Cardiac fibroblast (primary cell): ENCODE measurements at places on chromosomes 5 and 9.

DNA sequence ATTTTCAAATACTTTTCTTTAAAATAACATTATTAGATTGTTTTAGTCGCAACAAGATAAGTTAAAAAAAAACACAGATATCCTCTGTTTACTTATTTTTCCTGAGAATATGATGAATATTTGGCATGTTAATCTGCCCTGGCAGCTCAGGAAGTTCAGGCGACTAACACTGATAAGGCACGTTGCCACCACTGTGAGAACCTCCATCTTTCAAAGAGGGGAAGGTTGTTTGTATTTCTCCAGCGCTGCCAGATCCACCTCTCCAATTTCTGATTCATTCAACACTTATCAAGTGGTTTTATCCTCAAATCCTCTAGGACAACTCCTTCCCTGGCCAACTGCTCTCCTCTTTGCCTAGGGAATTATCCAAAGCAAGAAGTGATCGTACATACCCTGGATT lies 21.8 kb downstream of the CTNNAL1 start:
- DNase-seq, result no peak

DNA sequence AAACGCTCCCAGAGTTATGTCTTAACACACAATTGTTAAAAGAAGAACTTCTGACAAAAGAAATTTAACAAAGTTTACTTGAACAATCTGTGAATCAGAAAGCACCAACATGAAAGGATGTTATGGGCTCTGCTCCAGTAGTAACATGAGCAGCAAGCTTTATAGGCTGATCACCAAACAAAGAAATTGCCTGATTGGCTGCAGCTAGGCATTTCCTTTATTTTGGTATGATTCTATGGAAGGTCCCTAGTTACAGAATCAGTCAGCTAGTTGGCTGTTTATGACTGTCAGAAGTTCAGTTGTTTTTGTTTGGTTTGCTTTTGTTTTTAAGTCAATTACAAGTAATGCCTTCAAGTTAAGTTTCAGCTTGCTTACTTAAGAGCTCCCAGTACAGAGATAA lies 102.4 kb upstream of the SMC2 start:
- DNase-seq, result no peak

DNA sequence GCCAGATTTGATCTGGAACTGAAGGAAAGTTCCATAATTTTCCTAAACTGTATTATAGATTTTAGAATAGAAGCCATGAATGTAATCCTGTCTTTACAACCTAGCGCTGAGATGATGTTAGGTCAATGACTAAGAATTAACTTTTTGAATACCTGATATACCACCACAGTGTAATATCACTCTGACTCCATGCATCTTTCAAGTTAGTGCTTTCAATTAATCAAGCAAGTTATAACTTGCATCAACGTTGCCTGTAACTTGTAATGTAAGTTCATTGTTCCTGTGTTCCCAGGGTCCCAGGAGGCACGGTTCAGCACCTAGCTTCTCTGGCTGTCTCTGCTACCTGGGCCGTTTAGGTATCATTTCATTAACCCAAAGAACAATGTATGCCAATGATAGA lies 139.3 kb downstream of the CSNK1G3 start:
- DNase-seq, result no peak

DNA sequence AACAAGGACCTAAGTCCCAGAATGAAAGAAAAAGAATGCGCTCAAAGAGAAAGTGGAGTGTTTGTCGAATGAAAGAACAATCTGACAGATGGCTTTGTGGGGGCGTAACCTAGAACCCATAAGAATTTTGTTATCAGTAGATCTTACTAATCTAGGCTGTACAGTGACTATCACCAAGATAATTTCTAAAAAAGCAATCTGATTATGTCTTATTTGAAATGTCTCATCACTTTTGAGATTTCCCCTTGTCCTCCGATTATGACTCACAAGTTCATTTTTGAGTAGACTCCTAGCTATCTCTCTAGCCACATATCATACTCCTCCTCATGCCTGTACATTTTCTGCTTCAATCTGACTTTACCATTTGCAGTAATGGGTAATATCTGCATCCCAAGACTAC lies 135.6 kb upstream of the SMARCA2 start:
- no peak for DNase-seq

GRCh38 chr5:133034064-133034463 lies 7.7 kb upstream of the ZCCHC10 start:
- no peak for DNase-seq

DNA sequence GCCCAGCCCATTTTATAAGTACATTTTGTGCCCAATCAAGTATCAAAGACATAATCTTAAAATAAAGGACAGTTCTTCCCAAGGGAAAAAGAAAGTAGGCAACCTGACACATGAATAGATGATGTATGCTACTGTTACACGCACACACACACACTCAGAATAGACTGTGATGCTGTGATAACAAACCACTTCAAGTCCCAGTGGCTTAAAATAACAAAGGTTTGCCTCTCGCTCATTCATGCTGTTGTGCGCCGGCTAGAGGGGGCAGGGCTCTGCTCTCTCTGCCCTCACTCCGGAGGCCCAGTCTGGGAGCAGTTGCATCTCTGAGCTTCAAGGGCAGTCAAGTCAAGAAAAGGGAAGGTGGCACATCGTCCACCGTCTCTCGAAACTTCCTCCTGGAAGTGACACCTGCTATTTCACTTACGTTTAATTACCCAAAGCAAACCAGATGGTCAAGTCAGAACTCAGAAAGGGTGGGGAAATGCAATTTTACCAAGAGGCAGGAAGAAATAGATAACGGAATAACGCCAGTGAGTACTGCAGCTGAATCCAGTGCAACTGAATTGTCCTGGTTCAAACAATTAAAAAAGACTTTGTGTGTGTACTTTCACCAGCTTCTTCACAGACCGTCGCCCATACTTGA lies 43.3 kb downstream of the ANKRD33B start:
- DNase-seq, result peak; percentile 55

DNA sequence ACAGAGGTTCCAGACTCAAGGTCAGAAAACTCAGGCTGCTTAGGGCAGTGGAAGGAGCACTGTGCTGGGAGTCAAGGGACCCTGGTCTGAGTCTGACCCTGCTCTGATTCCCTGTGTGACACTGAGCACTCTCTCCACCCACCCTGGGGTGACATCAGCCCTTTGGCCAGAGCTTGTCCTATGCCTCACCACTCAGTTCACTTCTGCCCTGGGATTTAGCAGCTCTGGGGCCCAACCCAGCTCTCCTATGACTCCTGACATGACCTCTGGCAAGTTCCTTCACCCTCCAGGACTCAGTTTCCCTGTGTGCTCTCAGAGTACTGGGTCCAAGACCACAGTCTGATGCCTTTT lies 63.9 kb downstream of the FAM114A2 start:
- DNase-seq, result no peak

DNA sequence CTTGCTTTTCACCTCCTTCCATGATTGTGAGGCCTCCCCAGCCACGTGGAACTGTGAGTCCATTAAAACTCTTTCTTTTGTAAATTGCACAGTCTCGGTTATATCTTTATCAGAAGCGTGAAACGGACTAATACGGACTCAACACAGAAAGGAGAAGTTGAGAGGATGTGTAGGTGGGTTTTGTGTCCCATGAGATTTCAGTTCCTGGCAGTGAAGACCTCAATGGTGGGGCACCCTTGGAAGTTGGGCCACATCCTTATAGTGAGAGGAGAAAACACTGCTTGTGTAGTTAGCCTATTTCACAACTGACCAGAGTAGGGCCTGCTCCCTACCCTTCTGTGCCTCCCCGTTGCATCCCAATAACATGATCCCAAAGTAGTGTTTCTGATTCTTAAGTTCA lies 98.9 kb upstream of the TNC start:
- DNase-seq, result no peak

DNA sequence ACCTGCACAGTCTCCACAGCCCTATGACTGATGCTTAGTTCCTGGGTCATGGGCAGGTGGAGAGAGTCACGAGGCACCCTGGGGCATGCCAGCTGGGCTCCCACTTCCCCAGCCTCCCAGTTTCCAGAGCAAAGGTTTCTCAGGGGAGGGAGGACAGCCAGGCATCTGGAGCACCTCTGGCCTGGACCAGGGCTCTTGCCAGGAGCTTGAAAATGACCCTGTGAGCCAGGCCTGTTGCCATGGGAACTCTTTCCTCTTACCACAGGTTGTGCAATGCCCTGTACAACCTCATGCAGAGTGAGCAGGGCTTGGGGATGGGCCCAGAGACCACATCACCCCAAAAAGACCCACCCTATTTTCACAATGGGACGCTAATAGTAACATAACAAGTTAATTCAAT lies 113.1 kb downstream of the PSD2 start:
- DNase-seq, result peak; percentile 54

- no peak for DNase-seq
Observed at GRCh38 chr9:121098567-121099198, 23.9 kb downstream of the CNTRL start.

DNA sequence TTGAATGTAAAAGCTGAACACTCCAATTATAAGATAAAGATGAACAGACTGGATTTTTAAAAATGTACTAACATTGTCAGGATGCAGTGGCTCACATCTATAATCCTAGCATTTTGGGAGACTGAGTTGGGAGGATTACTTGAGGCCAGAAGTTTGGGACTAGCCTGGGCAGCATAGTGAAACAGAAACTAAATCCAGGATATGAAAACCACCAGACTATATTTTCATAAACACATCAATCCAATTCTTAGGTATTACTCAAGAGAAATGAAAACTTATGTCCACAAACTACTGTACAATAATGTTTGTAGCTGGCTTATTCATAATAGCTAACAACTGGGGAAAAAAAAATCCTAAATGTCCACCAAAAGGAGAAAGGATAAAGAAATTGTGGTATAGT lies 26.8 kb upstream of the NAA35 start:
- DNase-seq, result no peak

GRCh38 chr5:56279291-56279690 lies 46.2 kb upstream of the ANKRD55 start:
- no peak for DNase-seq

GRCh38 chr9:107070586-107070985 lies 207.6 kb downstream of the ZNF462 start:
- no peak for DNase-seq

GRCh38 chr9:121620777-121621449 lies 30.5 kb upstream of the DAB2IP start:
- no peak for DNase-seq

- no peak for DNase-seq
Observed at GRCh38 chr5:121979691-121980090, 17.9 kb downstream of the SRFBP1 start.

DNA sequence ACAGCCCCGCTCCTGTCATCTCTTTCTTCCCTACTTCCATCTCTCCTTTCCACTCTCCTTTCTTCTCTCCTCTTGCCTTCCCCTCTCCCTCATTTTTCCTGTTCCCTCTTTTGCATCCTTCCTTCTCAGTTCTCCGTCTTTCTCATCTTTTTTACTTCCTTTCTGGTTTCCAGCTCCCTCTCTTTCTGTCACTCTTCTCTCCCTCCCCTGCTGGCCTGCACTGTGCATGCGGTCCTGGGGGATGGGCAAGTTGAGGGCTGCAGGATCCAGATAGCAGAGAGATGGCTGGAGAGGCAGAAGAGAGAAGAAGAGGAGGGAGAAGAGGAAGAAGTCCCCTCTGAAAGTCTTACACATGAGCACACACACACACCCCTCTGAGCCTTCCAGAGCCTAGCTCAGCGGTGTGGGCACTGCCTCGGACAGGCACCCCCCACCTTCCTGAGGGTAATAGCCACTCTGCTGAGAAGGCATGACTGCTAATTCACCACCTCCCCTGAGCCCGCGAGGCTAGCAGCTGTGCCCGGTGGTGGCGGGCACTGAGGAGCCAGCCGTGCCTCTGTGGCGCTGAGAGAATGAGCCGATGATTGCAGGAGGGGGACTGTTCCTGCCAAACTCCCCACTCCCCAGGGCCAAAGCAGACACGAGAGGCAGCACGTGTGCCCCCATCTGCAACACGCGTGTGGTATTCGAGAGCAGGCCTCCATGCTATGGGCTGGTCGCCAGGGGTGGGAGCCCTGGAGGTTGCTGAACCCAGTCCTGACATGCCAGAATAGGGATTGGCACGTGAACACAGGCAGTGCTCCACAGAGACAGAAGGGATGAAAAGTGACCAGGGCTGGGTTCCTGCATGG lies 3.7 kb upstream of the CAMK2A start:
- no peak for DNase-seq

DNA sequence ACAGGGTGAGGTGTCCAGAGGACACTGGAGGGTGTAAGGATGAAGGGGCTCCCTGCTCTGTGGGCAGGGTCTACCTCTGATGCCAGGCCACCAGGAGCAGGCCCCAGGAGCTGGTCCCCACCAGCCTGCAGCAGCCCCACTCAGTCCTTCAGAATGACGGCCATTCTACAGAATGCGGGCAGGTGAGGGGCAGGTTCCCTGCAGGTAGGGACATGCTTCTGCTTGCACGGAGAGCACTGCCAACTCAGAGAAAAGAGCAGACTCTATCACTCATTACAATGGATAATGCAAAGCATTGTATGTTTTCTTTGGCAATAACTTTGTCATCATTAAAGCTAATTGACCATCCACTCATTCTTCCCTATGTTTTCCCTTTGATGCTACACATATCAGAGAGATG lies 39.0 kb downstream of the DDX31 start:
- no peak for DNase-seq

DNA sequence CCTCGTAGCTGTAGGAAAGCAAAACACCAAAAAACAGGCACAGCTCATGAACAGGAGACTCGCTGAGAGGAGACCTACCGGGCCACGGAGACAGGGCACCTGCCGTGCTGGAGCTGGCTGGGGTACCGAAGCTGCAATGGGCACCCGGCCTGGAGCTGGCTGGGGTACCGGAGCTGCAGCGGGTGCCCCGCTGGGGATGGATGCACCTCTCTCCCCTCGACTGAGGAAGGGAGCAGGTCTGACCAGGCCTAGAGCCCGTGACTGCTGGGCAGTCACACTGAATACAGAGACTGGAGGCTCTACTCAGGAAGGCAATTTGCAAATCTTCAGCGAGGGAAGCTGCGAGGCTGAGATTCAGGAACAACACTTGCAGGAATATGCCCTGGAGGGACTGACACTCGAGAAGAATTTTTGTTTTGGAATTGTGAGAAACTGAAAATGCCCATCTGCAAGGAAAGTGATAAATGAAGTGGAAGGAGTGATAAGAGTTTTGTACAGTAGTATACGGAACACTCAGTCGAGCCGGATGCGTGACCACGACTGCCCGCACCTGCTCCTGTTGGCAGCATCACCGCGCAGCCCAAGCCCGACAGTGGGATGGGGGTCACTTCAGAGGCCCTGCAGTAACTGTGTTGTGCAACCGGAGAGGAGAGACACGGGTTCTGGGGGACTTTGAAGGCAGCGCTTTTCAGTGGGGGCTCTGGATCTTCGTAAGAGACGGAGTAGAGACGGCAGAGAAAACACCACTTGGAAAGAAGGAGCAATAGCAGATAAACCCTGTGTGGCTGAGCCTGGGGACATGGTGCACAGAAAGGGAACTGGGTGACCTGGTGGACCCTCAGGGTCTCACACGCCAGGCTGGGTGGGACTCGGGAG lies 27.9 kb upstream of the LPCAT1 start:
- DNase-seq, result no peak

- DNase-seq, result no peak
Observed at GRCh38 chr5:87278590-87279100, 11.0 kb downstream of the RASA1 start.

- DNase-seq, result no peak
Observed at GRCh38 chr9:130663258-130663976, 977 bp upstream of the PRDM12 start.
